ENCODE measurements at places on chromosomes 1 and 21.

DNA sequence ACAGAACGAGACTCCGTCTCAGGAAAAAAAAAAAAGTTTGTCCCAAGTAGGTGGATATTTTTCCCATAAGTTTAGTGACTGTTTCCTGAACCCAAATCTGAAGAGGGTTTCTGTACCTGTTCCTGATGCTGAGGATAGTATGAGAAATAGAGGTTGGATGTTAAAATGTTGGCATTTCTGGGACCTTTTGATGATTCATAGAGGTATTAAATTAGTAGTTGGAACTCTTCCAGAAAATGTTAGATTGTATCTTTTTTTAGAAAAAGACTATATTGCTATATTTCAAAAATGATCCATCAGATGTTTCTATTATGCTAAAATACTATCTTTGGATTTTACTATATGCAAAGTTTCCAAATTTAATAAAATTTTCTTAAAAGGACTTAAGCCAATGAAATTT, 2.9 kb upstream of the CENPL start:
- DNase-seq, result no peak

DNA sequence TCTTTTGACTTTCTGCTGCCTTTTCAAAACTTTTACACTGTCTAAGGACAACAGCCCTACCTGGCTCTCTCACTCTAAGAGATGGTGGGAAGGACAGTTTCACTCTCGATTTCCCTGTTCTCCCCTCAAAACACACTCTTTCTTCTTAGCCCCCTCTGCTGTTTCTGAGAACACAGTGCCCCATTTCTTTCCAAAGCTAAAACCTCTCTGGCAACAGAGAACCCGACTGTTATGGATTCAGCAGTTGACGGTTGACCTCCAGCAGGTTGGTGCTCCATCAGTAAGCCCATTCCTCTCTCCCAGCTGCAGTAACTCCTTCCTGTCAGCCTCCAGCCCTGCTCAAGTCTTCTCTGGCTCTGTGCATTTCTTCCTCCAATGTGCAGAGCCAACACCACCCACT, 88.2 kb upstream of the ABCD3 start:
- DNase-seq, result no peak

DNA sequence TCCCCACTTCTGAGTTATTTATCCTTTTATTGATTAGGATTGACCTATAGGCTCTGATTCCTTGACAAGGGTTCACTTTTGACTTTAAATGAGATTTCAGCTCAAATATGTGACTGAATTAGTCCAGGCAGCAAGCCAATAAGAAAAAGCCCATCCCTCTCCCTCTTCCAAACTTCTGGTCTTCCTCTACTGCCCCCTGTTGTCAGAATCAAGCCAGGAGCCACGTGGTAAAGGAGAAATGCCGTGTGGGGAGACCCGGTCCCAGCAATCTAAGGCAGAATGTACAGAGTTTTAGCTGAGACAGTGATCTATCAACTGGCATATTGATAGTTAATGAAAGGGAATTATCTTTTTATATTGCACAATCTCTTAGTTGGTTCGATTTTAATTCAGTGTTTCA, 5.2 kb downstream of the ADAMTS5 start:
- no peak for DNase-seq

DNA sequence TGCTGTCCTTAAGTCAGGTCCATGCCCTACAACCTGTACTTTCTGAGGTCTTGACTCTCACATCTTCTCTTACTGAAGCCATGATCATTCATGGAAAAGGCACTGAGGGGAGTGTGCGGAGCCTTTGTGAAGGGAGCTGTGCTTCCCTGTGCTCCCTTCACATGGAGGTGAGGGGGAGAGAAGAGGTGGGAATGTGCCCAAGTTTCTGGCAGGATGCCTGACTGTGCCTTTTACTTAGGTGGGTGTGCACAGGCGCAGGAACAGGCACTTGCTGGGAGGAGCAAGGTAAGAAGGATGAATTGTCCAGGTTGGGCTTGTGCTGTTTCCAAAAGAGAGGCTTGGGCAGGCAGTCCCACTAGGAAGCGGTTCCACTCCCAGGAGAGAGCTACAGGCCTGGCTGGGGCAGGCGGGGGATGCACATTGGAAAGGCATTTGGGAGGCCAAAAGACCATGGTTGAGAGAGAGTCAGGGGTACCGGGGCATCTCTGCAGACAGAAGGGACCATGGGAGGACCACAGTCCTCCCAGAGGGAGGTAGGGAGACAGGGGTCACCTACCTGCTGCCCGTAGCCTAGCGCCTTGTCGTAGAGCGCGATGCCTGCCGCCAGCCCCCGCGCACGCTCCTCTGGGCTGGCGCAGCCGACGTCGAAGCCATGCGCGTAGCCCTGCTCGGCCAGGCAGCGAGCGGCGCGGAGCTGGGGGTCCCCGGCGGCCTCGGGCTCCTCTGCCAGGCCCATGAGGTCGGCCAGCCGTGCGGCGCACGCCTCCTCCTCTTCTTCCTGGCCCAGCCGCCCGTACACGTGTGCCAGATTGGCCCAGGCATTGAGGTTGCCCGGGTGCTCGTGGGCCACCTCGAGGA, 853 bp downstream of the TTC22 start:
- DNase-seq, result no peak

GRCh38 chr21:36044056-36044455, 16.3 kb downstream of the SETD4 start:
- DNase-seq, result no peak

GRCh38 chr1:227759341-227760300, 24.4 kb downstream of the SNAP47 start:
- DNase-seq, result no peak

DNA sequence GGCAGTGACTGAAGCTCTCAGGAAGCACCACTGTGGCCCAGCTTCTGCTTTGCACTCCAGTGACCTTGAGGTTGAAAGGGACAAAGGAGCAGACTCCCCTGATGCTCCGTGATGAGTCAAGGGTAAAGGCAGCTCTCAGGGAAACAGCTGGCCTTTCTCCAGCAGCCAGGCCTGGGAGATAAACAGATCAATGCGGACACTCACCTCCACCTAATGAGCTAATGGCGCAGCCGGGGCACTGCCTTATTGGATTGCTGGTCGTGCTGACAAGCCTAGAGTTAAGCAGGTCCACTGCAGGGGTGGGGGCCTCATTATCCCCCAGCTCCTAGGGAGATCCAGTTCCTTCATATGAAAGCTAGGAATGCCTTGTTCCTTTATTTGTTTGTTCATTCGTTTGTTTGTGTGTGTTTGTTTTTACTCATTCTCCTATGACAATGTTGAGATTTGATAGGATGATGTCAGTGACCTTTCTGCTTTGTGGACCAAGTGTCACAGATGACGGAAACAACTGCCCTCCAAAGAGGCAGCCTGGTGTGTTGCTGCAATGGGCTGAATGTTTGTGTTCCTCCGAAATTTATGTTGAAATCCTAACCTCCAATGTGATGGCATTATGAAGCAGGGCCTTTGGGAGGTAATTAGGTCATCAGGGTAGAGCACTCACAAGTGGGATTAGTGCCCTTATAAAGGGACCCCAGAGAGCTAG, 141.4 kb upstream of the BEND5 start:
- DNase-seq, result no peak

DNA sequence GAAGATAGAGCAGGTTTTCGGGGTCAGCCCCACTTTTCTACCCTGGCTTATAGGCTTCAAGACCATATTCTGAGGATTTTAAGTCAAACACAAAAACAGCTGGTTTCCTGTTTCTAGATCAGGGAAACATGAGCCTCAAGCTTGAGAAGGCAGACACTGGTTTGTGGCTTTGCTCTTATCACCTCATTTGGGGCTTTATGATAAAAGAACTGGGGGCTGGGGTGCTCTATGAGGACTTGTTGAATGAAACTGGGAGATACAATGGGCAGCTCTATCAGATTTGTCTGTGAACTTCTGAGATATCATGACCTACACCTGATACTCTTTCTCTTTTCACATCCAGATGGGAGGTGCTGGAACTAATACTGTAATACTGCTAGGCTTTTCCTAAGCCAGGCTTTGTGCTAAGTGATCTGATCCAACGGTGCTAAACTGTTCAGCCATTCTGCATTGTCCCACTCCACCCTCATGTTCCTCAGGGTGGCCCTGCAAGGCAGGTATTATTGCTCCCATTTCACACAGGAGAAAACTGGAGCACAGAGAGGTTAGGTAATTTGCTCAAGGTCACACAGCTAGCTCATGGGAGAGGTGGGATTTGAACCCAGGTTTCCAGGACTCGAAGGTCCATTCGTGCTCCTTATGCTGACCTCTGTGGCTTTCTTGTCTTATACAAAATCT, 6.6 kb downstream of the AJAP1 start:
- DNase-seq, result no peak

DNA sequence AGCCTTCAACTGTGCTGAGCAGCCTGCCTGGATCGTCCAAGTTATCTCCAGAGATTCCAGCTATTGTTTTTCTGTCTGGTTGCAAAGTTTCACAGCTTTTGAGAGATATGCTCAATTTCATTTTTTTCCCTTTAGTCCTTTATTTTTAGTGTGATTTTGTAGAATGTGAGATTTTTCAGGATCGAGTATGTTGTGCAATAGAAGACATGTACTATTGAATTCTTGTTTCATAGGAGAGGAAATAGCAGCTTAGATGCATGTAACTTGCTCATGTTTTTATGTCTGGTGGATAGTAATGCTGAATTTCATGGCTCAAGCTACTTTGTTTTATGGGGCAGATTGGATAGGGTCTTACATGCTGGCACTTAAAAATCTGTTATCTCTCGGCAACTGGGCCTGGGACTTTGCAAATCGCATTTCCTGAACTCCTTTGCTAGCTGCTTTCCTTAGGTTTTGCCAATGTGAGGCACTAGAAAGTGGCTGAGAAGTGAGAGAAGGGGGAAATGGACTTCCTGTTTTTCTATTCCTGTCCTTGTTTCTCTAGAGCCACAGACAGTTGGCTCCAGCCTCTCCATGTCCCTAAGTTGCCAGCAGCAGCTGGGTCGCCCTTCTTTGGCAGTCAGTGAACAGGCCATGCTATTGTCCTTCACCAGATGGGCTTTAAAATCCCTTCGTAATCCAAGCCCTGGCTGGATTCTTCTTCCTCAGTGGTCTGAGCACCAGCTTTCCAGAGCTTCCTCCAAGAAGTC, 101.4 kb upstream of the PDE4B start:
- DNase-seq, result no peak

DNA sequence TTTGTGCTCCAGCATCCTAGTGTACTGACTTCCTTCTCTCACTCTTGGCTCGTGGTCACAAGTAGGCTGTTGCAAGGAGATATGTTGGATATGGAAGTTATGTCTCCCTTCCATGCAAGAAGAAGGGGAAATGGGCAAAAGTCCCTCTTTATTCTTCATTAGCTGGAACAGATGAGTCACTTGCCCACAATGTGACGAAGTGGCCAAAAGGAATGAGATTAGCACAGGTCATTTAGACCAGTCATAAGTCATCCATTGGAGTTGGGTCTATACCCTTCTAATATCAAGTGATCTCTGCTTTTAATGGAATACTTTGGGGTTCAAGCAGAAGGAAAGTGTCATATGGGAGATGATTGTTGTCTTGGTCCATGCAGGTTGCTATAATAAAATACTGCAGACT, 91.2 kb upstream of the NGF start:
- DNase-seq, result no peak

DNA sequence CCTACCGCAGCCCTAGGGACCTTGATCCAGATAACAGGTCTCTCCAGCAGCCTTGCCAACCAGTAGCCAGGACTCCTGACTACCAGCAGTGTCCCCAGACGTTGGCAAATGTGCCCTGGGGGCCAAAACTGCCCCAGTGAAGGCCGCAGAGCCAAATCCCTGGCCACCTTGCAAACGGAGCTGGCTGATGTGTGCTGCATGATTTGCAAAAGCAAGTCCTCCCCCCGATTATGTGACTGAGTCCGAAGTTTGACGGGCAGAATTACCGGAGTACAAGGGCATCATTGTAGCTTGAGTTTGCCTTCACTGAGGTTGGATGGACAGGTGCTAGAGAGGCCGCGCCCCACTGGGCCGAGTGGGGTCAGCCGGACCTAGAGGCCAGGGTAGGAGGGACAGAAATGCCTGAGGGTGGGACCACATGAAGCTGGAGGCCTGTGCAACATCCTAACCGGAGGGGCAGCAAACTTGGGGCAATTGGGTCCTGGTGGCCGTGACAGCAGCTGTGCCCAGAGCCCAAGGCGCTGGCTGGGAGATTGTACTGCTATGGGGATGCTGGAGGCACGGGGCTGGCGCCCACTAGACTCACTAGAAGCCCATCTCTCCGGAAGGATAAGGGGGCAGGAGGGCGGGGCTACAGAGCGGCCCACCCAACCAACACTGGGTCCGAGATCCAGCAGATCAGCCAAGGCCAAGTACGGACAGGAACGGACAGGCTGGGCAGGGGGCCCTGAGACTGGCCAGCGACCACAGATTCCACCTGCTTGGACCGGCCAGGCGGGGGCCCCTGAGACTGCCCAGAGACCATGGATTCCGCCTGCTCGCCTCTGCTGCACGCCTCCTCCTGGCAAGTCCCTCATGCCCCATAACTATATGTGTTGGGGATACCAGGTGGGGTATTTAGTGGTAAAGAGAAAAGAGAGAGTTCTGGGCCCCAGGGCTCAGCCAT, 2.8 kb downstream of the ARHGEF16 start:
- DNase-seq, result no peak

DNA sequence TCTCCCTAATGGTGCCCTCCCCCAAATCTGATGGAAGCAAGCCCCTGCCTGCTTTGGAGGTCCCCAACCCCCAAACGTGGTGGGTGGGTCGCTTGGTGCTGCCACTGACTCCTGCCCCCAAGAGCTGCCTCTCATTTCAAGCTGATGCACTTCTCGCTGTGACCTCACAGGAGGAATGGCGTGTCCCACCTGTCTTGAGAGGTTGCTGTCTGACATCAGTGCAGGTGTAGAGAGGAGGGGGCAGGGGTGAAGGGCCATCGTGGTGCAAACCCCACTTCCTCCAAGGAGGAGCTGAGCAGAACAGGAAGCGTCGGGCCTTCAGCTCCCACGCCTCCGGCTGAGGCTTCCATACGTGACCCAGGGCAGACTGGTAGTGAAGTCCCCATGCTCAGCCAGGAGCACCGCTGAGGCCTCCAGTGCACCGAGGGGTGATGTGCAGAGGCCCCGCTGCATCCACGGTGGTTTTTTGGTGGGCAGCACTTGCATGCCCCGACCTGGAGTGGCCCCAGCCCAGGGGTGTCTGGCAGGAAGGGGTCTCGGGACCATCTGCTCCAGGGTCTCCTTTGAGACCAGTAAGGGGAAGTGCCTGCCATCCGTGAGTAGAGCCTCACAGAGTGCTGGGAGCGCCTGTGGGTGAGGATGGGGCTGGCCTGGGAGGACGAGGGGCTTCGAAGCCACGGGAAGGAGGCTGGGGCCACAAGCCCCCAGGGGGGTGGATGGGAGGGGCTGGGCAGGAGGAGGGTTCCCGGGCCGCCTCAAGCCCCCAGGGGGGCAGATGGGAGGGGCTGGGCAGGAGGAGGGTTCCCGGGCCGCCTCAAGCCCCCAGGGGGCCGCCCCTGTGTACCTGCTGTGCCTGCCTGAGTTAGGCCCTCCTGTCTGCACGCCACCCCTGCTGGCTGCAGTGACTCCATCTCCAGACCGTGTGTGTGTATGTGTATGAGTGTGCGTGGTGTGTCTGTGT, 39.8 kb downstream of the WDR4 start:
- no peak for DNase-seq

DNA sequence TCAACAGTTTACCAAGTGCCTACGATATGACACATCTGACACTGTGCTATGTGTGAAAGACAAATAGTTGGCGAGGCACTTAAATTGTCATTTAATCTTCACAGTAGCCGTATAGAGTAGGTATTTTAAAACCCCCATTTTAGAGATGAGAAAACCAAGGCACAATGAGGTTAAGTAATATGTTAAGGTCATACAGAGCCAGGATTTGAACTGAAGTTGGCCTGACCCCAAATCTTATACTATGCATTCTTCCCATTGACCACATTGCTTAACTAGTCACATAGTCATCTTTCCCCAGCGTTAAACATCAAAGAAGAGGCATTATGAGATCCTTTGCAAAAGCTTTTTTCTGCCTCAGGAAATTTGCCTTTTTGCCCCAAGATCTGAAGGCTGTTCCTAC, 3.9 kb downstream of the INKA2 start:
- DNase-seq, result no peak

Data from CD4-positive, alpha-beta T cell treated with Interferon alpha-2 for 1 hour (primary cell).